ENCODE measurements at places on chromosomes 7 and 10. TPM values are rescaled to one million over a fixed set of nuclear protein-coding genes. Genes with fewer than 3 reads are reported as not detected.

The ACTL6B gene
- 2.4 TPM for total RNA-seq

The RBP4 gene
- 30.3 TPM for total RNA-seq

The DEPP1 gene
- total RNA-seq = 53.0 TPM

The FKBP6 gene
- not detected for total RNA-seq

DNA sequence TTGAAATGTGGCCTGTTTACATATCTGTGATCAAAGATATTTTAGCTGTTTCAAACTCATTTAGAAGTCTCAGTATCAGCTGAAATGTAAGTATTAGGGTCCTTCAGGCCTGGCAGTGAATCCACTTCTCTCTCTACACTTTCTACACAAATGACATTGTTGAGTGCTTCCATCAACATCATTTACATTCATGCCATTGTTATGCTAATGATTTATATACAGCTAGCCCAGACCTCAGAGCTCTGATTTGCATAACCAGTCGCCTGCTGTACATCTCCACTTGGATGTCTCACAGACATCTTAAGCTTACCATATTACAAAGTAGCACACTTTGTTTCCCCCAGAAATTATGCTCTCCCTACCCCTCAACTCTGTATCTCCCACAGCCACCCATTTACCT lies 71.6 kb downstream of the GSDME start:
- no peak for DNase-seq

GRCh38 chr10:79429751-79430150 lies 15.7 kb downstream of the ZCCHC24 start:
- no peak for DNase-seq

DNA sequence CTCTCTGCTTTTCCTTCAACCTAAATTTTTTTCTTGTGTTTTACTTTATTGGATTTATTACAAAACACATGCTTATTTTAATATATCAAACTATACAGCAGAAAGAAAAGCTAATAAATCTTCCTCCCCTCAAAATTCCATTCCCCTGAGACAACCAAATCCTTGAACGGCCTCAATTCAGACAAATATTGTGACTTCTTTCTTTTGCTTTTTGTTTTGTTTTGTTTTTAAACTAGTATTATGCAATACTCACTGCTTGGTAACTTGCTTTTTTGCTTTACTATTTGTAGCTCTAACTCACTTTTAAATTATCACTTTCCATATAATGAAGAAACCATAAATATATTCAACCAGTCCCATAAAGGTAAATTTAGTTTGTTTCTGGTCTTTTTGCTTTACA lies 59.4 kb upstream of the CDK1 start:
- DNase-seq = no peak

- DNase-seq = no peak
Measured at GRCh38 chr10:46227936-46228562, 58.7 kb upstream of the ANTXRL start.

DNA sequence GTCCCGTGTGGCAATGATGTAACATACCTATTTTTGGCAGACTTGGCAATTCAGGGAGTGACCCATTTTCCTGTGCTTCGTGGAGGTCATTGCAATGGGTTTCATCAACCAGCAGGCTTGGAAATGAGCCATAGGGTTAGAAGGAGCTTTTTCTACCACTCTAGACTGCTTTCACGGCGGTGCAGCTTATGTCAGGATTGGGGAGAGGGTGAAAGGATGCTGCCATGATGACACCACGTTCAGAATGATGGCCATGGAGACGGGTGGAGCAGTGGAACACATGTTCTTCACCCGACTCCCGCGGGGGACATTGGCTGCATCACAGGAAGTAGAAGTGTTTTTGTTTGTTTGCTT lies 220.2 kb downstream of the EMX2 start:
- no peak for DNase-seq

DNA sequence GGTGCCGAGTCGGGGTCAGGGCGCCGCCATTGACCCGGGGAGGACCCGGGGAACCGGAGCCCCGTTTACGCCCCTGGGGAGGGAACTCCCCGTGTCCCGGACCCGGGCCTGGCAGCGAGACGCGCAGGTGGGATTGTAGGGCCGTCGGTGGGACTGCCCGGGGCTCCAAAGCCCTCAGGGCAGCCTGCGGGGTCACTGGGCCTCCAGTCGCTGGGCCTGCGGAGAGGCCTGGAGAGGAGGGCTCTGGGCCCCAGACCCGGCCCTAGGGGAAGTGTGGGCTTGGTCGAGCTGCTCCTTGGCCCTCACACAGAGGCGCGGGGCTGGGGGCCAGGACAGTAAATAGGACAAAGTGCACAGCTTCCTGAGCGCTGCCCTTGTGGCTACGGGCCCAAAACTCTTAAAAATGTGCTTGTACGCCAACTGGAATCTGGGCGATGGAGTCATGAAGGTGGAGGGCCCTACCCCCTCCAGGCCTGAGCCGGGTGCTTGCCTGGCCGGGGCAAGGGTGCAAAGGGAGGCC lies 657 bp downstream of the ECHDC3 start:
- no peak for DNase-seq
